C1 segment of cervical spinal cord (tissue), 14 donors: ENCODE measurements at places on chromosomes 7 and 10.

GRCh38 chr7:155064186-155064585, 5.9 kb upstream of the HTR5A start:
- DNase-seq, result no peak

GRCh38 chr10:35225204-35225603, 98.6 kb downstream of the CREM start:
- no peak for DNase-seq

DNA sequence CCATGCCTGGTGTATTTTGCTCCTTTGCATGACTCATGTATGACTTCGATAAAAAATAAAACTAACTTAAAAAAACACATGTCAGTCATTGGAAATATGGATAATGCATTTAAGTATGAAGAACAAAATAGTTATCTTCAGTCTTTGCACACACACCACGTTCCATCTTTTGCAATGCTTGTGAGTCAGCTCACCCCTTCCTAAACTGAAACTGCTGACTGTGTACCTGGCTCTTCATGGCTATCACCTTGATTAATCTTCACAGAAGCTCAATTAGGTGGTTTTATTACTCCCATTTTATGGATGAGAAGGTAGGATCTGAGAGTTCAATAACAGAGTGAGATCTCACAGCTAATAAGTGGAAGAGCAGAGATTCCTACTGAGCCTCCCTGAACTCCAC, 79.5 kb downstream of the CARD11 start:
- DNase-seq, result no peak

DNA sequence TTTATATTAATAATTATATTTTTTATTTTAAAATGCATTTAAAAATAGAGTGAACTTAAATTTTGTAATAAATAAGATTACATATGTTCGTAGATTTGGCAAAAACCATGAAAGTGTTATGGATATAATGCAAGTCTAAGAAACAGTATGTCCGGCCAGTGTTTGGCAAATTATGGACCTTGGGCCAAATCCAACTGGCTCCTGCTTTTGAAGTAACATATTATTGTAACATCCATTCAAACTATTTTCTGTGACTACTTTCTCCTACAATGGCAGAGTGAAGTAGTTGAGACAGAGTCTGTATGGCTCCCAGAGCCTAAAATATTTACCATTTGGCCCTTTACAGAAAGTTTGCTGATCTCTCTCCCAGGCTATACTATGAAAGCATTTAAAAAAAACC, 38.9 kb downstream of the TMEM229A start:
- DNase-seq, result no peak

DNA sequence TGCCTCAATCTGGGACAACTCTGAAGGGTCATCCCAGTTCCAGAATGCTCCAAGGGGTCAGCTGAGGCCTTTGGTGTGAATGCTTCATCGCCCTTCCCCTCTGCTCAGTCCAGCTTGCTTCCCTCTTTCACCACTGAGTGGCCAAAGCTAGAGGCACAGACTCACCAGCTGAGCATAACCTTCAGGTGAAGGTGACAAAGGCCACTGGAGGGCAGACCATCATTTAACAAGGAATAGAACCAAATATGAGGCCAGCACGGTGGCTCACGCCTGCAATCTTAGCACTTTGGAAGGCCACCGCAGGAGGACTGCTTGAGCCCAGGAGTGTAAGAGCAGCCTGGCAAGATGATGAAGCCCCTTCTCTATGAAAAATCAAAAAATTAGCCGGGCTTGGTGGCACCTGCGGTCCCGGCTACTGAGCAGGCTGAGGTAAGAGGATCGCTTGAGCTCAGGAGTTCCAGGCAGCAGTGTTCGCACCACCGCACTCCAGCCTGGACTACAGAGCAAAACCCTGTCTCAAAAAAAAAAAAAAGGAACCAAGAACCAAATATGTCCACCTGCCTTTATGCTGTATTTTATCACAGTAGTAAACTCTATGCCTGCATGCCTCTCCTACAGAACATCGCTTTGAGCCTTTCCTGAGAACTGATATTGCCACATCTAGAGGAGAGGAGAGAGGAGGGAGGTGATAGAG, 13.4 kb downstream of the PRKAG2 start:
- DNase-seq, result no peak

DNA sequence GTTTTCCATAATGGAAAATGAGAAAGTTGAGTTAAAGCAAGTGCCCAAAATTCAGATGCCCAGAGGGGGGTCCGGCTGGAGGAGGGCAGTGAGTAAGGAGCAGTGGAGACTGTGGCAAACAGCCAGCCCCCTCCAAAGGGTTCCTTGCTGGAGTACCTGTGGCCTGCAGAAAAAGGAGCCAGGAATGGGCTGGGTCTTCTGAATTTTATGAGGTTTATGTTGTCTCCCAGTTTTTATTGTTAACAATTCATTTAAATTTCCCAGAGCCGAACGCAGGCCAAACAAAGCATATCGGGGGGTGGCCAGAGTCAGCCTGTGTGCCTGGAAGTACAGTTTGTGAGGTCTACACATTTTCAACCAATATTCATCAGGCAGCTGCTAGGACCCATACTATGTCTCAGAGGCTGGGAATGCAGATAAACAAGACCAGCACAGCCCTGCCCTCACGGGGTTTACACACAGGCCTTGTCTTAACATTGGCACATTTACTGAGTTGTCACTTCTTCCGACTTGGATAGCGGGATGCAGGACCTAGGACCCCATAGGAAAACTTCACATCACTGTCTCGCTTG, 12.9 kb upstream of the CSGALNACT2 start:
- DNase-seq, result no peak

- DNase-seq, result no peak
Observed at GRCh38 chr7:51077987-51078370, 238.6 kb downstream of the COBL start.

GRCh38 chr10:130627346-130628045, 491.3 kb downstream of the GLRX3 start:
- no peak for DNase-seq

GRCh38 chr7:38394660-38395059, 121.2 kb upstream of the TARP start:
- DNase-seq, result no peak

DNA sequence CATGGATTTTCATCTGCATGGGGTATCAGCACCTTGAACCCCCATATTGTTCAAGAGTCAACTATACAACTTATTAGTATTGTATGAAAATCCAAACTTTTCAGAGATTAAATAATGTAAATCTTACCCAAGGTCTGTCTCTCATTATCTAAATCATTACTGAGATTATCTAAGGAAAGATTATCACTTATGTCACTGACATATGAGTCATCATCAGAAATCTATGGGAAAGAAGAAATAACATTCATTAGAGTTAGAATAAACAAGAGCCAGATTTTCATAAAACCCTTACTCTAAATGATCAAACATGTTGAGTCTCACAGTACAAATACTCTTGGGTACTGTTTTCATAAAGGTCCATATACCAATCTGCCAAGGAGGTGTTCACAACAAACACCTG, 83.3 kb upstream of the GSDME start:
- no peak for DNase-seq

GRCh38 chr7:142950235-142950634, 11.0 kb downstream of the LLCFC1 start:
- no peak for DNase-seq

DNA sequence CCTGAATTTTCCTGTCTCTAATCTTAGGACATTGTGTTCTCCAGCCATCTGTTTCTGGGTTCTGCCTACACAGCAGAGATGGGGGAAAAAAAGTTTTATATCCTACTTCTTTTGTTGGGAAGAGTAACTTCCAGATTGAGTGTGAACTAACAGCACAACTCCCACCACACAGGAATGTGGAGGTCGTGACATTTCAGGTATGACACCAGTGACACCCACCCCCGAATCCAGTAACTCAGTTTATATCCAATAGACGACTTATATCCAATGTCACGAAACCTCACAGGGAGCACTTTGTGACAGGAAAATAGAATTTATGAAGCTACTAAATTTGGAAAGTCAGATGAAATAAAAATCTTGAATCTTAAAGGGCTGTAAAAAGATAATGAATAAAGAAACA, 211.9 kb upstream of the GRM3 start:
- no peak for DNase-seq

- no peak for DNase-seq
Observed at GRCh38 chr7:134755422-134756022, 23.9 kb upstream of the CALD1 start.

DNA sequence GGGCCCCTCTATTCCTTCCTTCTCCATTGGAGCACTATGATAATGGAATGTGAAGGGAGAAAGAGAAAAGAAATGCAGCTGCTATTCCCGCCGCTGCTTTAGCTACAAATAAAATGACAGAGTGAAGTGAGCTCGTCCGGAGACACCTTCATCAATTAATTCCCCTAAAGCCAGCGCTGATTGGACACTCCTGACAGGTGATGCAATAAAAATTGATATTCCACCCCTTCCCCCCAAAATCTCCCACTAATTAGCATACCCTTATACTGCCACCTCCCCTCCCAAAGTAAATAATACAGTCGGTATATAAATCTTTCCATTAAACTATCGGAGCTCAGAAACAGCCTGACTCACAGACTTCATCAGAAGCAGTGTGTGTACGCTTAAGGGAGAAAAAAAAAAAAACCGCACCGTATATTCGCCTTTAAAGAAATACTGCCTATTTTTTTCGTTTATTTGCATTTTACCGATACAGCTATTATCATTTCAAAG, 7.3 kb downstream of the SKIDA1 start:
- no peak for DNase-seq

DNA sequence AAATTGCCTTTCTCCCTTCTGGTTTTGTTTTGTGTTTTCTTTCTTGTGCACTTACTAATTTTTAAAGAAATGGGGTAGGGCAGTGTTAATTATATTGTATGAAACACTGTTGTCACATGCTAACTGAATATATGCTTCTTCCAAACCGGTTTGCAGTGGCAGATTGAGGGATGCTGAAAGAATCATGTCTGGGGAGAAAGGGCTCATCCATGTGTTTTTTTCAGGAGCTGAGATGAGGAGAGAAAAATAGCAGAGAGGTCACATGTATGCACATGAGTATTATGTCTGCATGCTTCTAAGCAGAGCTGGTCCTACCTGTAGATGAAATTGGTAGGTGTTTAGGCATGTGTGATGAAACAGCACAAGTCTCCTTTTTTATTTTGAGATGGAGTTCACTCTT, 17.0 kb downstream of the SORCS3 start:
- DNase-seq, result no peak

DNA sequence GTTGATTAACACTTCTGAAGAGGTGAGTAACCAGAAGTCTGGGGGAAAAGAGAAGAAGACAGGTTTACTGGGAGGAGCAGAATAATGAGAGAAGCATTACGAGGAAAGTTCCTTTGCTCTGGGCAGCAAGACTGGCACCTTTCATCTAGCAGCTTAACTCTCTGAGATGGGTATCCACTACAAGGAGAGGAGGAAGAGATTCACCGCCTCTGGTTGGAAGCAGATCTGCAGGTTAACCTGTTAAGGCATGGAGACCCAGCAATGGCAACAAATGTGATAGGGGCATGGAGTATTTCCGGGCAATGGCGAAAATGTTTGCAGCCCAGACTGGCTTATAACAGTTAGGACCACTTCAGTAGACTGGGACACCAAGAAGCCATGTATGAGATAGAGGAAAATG, 162.2 kb downstream of the TFEC start:
- DNase-seq, result no peak

DNA sequence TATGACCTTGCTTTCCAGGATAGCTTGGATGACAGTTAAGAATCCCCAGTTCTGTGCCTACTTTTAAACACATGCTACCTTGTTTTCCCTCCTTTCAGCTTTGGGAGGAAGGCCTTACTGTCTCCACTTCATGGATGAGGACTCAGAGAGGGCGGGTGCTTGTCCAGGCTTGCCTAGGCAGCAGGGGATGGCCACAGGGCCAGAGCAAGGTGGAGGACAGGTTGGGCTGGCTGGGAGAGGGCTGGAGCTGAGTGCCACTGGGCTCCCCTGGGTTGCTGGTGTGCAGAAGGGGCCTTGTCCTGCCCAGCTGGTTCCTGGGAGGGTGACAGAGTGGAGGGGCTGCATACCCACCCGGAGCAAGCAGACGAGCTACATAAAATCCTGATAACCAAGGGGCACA, 117.8 kb downstream of the GRK5 start:
- DNase-seq, result no peak
